T-helper 2 cell (primary cell): ENCODE measurements at places on chromosomes 1 and 21.

DNA sequence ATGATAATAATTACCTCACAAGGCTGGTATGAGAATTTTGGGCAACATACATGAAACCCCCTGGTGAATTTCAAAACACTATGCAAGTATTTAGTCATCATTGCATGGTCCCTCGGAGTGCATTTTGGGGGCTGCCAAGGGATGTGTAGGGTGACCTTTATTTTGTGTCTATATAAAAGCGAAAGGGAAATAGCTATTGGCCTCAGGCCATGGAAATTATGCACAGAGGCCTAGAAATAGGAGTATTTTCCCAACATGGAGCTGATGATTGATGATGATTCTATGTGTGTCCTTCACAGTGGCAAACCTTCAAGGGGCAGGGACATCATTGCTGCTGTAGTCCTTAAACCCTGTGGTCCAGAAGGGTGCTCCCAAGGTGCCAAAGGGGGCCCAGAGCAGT, 265.5 kb downstream of the ST6GALNAC3 start:
- no peak for DNase-seq

DNA sequence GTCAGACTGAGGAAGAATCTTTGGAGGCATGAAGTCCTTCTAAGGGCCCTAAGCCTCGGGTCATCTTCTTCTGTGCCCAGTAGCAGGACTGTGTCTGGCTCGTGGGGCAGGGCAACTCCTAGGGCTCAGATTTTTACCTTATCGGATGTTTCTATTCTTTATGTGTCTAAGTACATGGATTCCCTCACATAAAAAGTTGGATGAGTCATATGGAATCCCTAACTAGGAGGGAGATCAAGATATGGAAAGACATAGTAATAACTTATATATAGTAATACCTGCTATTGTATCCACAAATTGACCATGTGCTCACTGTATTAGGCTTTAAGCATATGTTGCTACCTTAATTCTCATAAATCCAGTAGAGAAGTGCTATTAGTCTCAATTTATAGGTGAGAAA, 364.5 kb upstream of the CAMK1G start:
- DNase-seq = no peak

GRCh38 chr1:35326246-35326866, 57.8 kb downstream of the ZMYM4 start:
- no peak for DNase-seq

GRCh38 chr1:222815440-222815765, 564 bp downstream of the DISP1 start:
- no peak for DNase-seq

DNA sequence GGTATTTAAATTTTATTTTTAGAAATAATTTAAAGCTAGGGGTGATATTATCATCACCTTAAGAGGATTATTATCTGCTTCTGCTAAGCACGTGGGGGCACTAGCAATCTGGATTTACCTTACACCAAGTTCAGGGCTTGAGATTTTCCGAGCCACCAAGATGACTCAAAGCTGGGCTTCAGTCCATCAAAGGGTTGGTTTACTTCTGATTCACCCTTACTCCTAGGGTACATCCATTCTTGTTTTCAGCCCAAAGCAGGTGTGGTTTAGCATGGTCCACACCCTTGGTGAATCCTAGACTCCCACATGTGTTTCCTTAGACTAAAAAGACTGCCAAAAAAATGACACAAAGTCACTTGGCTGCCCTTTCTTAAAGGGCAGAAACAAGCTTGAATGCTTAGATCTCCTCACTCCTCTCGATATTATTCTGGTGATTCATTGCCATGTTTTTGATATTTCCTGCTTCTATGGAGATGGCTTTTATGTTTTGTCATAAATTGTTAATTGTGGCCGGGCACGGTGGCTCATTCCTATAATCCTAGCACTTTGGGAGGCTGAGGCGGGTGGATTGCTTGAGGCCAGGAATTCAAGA, 9.8 kb upstream of the PRSS38 start:
- no peak for DNase-seq

DNA sequence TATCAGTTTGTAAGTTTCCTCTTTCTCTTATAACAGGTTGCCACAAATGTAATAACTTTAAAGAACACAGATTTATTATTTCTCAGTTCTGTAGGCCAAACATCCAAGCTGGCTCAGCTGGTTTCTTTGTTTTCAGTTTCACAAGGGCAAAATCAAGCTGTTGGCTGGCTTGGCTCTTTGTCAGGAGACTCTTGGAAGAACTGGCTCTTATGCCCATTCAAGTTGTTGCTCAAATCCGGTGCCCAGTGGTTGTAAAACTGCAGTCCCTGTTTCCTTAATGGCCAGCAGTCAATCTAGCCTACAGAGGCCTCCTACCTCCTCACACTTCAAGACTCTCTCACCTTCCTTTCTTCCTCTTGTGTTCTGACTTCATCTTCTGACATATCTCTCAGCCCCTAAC, 1171.0 kb downstream of the MRPL39 start:
- no peak for DNase-seq

DNA sequence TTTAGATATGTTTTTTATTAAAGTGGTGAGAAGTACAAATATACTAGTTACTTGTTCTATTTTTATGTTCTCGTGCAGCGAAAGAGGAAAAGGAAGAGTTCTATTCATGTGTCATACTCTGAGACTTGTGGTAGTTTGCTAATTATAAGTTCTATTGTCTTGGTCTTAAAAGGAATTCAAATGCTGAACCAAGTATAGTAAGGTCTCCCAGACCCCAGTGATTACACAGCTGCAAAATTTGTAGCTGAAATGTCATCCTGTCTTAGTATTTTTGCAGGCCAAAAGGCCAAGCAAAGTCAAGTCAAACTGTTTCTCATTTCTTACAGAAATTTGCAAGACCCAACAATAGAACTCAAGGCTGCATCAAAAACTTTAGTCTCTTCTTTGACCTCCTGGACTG, 268.7 kb downstream of the CHRM3 start:
- no peak for DNase-seq

- DNase-seq = no peak
These were observed 14.5 kb upstream of the PRDM16 start for GRCh38 chr1:3054474-3054873.

DNA sequence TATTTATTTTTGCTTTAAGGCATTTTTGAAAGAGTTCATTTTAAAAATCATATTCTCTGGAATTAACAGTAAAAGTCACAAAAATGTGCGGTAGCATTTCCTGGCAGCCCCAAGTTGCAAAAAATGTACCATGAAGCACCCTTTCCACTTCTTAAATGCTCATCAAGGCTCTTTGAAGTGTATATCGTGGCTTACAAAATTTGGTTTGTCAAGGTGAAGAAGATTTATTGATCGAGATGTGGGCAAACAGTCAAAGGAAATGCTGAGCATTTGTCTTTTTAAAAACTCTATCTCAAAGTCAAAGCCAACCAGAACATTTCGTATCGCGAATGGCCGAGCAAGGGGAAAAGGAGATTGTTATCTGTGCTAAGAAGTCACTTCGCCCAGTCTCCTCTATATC, 277.5 kb upstream of the KAZN start:
- no peak for DNase-seq

DNA sequence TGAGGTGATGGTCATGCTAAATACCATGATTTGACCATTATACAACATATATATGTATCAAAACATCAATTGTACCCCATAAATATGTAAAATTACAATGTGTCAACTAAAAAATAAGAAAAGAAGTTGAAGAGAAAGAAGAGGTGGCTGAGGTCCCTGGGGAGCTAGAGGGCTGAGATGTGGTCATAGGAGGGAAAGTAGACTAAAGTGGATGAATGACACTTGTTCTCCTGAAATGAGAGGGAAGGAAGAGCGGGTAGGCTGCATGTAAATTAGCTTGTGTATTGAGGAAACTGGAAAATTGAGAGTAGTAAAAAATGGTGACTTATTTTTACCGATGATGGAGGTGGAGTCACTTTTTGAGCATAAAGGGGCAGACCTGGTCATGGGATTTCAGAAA, 117.0 kb downstream of the ST6GALNAC3 start:
- no peak for DNase-seq

- DNase-seq = no peak
These were observed 37.6 kb upstream of the GALNT2 start for GRCh38 chr1:230029244-230029941.

GRCh38 chr1:14514739-14515138, 83.7 kb upstream of the KAZN start:
- no peak for DNase-seq

DNA sequence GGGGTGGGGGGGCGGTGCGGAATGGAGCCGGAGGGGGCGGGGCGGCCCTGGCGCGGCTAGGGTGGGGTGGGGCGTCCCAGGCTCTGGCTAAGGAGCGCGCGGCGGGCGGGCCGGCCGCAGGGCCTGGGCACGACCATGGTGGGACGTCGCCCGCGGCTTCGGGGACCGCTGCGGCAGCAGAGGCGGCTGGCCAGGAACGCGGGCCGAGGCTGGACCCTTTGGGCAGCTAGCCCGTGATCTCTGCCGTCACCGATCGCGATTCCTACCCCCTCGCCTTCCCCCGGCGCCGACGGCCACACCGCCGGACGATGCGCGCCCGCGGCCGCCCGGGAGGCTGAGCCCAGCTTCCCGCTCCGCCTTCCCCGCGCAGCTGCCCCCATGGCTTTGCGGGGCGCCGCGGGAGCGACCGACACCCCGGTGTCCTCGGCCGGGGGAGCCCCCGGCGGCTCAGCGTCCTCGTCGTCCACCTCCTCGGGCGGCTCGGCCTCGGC, at the start of gene MAP3K21:
Gene MAP3K21 (plus strand): TSS at position 74 of the 491 bp plus-strand sequence. CDS start 305 bp downstream, at position 379.
- DNase-seq = no peak

- no peak for DNase-seq
These were observed 22.7 kb downstream of the WDTC1 start for GRCh38 chr1:27257155-27257554.

DNA sequence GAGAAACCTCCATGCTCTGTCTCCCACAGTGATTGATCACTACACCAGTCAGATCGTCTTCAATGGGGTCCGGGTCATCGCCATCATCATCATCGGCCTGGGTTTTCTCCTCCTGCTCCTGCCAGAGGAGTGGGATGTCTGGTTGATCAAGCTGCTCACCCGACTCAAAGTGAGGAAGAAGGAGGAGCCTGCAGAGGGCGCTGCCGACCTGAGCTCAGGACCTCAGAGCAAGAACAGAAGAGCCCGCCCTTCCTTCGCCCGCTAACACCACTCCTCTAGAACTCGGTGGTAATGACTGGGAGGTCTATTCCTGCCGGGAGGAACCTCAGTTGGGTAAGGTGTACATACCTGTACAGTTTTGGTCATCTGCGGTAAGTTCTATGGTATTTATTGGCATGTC, 50.3 kb upstream of the COA6 start:
- peak; percentile 44 for DNase-seq

DNA sequence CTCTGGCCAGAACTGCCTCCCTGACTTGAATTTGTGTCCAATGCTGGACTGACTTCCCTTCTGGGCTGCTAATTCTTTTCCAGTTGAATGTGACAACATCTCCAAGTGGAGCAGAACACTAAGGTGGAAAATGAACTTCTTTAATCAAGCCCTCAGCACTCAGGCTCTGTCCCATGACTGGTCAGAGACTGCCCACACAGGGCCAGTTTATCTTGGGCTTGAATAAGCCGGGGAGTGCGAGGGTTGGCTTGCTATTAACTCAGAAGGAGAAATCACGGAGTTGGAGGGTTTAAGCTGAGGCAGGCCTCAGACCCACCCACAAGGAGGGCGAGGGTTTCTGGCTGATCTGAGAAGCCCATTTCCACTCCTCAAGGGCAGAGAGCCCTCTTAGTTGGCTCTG, 12.4 kb downstream of the KCNA10 start:
- DNase-seq = no peak

DNA sequence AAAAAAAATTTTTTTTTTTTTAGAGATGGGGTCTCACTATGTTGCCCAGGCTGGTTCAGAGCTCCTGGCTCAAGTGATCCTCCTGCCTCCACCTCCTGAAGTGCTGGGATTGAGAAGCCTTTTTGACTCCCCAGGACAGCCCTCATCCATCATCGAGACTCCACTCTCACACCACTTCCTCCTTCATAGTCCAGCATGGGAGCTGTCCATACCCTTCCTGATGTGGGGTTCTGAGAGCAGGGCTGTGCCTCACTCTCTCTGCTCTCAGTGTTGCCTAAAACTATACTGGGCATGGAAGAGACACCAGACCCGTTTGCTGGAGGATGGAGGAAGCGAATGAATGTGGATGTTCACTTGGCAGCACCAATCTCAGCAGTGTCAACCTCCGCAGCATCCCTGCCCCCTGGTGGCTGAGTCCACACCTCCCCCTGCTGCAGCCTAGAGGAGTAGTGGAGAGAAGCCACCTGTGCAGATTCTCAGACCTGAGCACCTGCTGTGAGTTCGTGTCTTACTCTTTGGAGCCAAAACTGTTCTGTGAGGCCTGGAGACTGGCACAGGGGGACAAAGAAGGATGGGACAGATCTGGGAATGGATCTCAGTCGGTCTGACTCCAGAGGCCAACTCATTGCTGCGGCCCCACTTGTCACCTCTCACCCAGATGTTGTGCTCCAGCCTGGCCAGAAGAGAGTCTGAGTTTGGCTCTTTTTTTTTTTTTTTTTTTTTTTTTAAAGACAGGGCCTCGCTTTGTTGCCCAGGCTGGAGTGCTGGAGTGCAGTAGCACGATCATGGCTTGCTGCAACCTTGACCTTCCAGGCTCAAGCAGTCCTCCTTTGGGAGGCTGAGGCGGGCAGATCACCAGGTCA, 17.7 kb downstream of the TINAGL1 start:
- DNase-seq = peak; percentile 35

- DNase-seq = no peak
These were observed 30.7 kb downstream of the BACH1 start for GRCh38 chr21:29329406-29329805.

- no peak for DNase-seq
These were observed 3.3 kb upstream of the ELAVL4 start for GRCh38 chr1:50105433-50105832.

DNA sequence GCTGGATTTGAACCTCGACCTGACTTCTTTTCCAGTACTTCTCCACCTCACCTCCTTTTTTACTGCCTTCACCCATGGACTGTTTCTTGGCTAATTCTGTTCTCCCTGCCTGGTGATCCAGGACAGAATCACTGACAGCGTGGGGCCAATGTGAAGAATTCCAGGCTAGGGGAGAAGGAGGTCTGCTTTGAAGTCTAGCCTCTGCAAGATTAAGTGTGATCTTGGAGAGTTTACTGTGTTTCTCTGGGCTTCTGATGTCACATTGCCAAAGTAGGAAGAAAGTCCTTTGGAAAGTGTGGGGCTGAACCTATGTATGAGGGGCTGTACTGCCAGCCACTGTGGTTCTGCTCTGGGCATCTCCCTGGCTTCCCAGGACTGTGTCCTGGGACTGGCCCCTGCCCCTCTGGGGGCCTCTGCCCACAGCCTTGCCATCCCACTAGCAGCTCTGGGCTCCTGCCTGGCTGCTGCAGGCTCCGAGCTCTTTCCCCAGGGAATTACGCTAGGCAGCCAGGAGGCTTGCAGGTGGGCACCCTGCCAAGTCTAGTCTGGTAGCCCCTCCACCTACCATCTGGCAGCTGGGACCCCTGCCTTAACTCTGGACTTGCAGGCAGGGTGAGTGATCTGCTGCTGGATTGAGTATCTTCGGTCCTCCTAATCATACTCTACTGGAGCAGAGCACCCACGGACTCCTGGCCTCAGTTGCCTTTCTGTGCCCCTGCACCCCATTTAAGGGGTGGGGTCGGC, 52.2 kb downstream of the YARS1 start:
- no peak for DNase-seq

GRCh38 chr1:209375671-209376365, 207.7 kb upstream of the CAMK1G start:
- DNase-seq = no peak

- no peak for DNase-seq
These were observed 103.2 kb upstream of the SLC25A33 start for GRCh38 chr1:9435854-9436640.

- no peak for DNase-seq
These were observed 779.6 kb upstream of the ADGRL2 start for GRCh38 chr1:81021134-81021533.
